ENCODE measurements at places on chromosomes 1 and 21.

DNA sequence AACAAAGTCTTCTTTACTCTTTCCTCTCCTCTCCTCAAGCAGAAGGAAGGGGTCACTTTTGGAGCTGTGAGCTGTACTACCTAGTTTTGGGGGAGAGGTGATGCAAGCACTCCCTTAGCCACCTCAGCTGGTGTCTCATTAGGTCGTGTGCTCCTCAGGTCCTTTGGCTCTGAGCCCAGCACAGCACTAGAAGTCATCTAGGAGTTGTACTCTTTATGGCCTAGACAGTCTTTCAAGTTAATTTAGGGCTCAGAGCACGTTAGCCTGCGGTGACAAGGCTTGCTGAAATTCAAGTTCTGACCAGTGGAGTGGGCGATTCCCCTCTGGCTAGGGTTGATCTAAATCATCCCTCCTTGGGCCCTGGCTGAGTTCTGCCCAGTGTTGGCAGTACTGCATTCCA lies 48.0 kb upstream of the WDR26 start:
- no peak for DNase-seq

DNA sequence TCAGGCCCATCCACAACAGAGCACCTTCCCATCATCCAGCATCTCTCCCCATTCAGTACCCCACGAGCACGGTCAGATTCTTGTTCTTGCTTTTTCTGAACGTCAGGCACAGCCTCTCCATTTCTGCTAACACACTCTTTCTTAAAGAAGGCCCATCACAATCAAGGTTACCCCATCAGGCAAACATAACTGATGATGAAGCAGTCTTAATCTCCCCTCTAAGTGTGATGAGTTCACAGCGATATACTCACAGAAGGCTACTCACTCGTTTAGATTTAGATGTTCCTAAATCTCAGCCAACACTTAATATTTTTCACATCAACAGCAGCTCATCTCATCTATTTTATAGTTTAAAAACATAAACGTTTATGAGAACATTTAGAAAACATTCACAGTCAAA lies 75.6 kb downstream of the ADSS2 start:
- DNase-seq: no peak

DNA sequence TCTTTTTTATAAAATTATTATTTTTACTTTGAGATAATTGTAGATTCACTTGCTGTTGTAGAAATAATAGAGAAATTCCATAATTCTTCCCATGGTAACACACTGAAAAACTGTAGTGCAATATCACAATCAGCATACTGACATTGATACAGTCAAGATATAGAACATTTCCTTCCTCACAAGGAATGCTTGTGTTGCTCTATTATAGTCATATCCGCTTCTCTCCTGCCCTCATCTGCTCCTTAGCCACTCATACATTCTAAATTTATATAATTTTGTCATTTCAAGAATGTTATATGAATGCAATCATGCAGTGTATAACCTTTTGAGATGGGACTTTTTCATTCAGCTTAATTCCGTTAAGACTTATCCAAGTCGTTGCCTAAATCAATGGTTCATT lies 320.2 kb downstream of the BARHL2 start:
- DNase-seq: no peak

DNA sequence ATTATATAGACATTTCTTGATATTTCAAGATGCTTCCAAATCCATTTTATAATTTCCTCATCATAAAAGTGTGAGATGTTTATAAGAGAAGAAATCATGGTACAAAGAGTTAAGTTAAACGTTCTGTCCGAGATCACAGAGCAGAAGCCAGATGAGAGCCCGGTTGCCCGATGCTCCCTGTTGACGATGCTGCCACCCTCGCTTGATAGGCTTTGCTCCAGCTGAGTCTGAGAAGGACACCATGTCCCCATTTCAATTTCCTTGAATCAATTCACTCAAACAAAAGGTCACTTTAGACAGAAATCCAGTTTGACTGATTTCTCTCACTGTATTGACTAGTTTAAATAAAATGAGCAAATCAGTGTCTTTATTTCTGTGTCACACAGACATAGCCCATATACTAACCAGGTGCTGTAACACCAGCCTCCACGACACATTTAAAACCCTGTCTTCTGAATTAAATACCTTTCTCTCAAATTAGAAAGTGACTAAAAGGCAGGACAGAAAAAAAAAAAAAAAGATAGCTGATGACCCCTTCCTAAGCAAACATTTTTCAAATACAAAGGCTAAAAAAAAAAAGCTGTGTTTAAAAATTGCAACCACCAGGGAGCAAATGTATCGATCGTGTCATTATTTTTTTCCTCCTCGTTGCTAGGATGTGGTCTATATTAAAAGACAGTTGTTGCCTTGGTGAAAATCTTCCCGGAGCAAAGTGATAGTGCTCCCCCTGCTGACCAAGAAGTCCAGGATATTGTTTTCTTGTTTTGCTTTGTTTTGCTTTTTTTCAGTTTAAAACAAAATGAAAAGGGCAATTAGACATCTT lies 35.2 kb downstream of the DNASE2B start:
- DNase-seq: no peak

GRCh38 chr1:161987872-161988271 lies 35.8 kb downstream of the OLFML2B start:
- no peak for DNase-seq

DNA sequence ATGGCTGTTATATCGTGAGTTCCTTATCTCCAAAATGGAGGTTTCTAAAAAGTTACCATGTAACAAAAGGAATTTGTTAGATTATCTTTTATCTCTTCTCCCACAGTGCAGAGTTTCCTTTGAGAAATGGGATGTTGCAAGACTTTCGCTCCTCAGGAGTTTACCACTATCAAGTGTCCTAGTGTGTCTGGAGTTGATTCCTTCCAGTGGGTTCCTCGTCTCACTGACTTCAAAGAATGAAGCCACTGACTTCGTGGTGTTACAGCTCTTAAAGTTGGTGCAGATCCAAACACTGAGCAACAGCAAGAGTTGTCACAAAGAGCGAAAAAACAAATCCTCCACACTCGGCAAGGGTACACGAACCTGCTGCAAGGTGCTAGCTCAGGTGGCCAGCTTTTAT lies 37.0 kb downstream of the SPAG17 start:
- DNase-seq: no peak

DNA sequence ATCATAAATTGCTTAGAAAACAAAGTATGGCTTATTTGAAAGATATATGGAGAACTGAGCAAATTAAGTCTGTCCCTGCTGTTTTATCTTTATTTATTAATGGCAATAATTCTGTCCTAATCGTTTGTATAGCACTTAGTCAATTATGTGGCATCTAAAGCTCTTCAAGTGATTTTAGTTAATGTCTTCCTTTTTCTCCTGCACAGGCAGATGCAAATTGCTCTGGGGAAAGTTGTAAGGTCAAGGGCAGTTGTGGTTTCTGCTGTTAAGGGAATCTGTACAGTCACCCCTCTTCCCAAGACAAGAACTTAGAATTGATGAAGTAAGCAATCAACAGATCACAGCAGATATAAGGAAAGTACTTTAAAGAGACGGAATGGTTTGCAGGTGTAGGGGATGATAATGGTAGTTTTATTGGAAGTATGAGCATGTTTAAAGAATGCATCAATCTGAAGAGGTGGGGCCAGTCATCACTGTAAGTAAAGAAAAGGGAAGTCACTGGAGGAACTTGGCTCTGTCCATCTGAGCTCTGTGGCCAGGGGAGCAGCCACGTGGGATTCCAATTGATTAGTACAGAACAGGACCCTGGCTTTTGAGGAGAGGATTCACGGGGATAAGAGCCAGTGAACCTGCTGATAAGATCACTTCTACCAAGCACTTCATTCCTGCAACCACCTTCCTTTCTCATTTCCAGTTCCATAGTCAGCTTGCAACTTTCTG lies 116.0 kb upstream of the KCNJ6 start:
- DNase-seq: no peak

DNA sequence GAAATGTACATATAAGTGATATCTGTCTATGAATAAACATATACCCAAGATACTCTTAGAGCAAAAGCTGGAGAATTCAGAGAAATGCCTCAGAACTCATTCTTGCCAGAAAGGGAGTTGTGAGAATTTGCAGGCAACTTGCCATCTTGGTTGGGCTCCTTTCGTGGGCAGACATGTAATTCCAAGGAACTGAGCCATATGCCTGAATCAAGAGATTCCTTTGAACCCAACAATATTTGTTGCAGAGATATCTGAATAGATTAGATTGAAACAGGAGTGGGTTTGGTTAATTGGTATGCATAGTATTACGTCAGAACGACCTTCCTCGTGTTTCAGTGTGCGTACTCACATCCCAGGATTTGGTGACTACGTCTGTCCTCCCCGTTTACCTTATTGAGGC lies 67.0 kb downstream of the TGFB2 start:
- DNase-seq: no peak

GRCh38 chr1:51415963-51416362 lies 85.6 kb upstream of the TTC39A start:
- no peak for DNase-seq

GRCh38 chr1:235015291-235015985 lies 113.2 kb downstream of the TOMM20 start:
- peak; percentile 56 for DNase-seq

DNA sequence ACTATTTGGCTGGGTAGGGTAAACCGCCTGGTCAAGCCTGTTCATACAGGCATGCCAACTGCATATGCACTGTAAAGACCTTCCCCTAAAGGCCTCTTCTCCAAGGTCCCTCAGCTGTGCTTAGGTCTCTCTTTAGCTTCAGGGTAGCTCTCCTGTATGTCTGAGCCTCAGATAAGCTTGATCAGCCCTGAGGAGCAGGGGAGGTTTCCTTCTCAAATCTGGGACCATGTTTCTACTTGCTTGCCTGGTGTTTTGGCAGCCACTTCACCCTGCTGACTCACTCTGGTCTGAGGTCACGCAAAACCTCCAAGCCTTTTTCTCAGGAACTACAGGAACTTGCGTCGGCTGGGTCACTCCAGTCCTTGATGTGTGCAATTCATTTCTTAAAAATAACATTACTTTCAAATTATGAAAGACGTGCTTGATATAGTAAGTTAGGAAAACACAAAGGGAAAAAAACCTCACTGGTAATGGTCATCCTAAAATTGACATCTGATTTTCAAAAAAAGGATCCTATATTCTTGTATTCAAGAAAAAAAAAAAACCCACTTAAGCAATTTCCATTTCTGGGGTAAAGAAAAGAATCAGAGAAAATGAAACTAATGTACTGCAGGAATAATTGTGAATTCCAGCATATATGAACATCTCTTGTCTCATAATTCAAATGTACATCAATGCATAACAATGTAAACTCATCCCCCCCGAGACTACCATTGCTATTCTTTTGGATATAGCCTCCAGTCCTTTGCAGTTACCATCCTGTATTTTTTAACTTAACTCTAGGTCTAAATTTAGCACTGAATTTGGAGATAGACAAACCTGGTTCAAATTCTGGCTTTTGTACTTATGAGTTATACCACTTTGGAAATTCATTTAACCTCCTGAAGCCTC lies 24.8 kb upstream of the RNF19B start:
- no peak for DNase-seq

- no peak for DNase-seq
These were observed 93.9 kb upstream of the KCNA3 start for GRCh38 chr1:110768605-110769004.

DNA sequence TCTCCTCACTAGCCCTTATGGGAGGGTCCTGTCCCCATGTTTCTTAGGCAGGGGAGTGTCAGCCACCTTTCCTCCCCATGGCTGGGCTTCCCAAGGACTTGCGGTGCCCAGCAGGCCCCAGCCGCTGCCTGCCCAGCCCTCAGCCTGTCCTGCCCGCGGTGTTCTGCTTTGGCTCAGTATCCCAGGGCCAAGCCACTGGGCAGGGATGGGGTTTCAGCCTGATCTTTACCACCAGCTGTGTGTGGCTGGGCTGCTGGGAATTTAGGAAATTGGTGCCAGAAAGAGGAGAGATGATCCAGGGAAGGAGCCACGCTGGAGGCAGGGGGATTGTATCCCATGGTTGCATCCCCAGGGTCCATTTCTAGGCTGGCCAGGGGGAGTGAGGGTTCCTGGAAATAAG lies 6.9 kb upstream of the IGFN1 start:
- no peak for DNase-seq

DNA sequence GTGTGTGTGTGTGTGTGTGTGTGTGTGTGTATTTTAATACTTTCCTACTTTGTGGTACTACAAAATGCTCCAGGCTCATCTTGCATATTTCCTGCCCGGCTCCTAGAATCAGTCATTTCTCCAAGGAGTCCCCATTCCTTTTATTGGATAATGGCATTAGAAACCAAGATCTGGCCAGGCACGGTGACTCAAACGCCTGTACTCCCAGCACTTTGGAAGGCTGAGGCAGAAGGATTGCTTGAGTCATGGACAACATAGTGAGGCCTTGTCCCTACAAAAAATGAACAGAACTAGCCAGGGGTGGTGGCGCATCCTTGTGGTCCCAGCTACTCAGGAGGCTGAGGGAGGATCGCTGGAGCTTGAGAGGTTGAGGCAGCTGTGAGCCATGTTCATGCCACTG lies 20.3 kb downstream of the EPB41 start:
- DNase-seq: no peak

DNA sequence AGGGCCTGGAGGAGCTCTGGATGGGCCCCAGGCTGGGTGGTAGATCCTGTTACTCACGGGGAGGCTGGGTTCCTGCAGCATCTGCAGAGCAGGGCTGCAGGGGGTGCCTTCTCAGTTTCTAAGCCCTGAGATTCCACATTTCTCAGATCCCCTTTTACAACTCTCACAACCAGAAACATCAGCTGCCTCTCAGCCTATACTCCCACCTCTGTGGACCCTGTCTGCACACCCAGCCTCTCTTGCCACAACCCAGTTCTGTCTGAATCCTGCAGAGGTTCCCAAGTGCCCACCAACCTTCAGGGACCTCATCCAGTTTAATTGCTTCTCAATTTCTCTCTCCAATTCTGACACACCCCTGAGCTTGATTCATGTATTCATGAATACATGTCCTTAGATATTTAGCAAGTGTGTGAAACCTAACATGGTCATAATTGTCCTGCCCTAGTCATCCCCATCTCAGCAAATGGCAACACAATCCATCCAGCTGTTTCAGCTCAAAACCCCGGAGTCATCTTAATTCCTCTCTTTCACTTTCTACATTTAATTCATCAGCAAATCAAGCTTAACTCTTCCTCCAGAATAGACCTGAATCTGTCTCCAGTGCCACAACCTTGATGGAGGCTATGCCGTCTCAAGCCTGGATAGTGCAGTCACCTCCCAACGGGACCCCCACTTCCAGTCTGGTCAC lies 57.0 kb upstream of the NEK2 start:
- no peak for DNase-seq

DNA sequence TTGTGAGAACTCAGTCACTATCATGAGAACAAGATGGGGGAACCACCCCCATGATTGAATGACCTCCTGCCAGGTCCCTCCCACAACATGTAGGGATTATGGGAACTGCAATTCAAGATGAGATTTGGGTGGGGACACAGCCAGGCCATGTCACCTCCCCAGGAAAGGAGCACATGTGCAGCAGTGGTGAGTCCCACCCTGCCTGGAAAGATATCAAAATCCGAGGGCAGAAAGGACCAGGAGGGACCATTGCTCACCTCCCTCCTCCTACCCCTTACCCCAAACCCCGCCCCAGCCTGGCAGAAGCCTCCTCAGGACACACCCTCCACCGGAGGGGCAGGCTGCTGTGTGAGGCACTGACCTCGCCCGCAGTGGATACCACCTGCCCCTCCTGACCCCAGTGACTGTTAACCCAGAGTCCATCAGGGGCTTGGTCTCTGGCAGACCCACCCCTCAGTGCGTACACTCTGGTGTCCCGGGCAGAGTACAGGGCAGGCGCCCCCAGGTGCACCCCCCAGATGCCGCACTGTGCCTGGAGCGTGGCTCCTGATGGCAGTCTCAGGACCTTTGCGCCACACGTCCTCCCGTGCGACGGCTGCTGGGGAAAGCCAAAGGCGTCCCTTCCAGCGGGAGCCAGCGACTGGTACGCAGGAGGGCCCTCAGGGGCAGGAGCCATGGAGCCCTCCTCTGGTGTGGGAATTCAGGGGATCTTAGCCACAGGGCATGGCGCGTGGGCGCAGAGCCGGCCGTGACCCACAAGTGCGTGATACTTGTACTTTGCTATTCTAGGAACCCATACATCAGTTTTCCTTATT lies 20.9 kb downstream of the PDXK start:
- no peak for DNase-seq

All from stimulated activated CD4-positive, alpha-beta T cell treated with anti-CD3 and anti-CD28 coated beads, Interleukin-12 subunit alpha, Interleukin-12 subunit beta, amount 100 ng/mL, for 24 hours (primary cell).